NCI-H1417 (cell line): ENCODE measurements at places on chromosomes 2 and 18.

DNA sequence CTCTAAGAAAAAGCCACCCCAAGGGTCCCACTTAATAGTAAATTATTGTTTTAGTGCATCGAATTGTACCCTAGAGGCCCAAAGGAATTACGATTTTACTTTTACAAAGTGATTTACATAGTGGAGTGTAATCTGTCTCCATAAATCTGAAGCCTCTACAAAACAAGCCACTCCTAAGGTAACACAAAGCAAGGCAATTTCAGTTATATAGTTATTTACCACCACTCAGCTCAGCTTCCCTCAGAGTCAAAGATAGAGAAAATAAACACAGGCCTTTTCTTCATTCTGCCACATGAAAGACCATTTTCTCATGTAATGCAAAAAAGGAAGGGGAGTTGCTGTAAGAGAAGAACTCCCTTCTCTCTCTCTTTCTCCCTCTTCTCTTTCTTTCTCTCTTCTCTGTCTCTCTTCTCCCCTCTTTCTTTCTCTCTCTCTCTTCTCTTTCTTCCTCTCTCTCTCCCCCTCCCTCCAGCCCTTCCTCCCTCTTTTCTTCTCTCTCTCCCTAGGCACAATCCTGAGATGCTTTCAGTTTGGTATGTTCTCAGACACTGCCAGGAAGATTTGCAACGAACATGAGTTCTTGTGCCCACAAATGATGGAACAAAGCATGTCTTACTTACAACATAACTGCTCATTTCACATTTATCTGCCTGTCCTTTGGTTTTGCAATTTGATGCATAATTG, 264.5 kb downstream of the BCL2 start:
- DNase-seq = no peak

GRCh38 chr2:16763493-16763899, 97.9 kb upstream of the CYRIA start:
- no peak for DNase-seq

- no peak for DNase-seq
Observed at GRCh38 chr18:10681581-10682367, 155.9 kb downstream of the NAPG start.

- DNase-seq = peak; percentile 73
Observed at GRCh38 chr2:17309741-17310339, 208.4 kb downstream of the RAD51AP2 start.

DNA sequence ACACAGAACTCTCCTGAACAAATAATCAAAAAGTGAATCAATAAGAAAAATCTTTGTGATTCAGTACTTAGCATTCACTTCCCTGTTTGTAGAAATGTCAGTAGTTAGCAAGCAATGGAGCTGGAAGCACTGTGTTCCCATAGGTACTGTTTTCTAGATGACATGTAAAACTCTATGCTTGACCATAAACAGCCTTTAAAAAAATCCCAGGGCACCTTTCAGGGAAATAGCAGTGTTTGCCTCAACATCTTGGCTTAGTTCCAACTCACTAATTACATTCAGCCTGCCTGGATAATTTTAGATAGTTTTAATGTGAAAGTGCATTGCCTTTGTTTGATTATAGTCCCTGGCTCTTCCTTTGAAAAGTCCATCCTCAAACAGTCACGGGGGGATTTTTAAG, 721.8 kb downstream of the ERBB4 start:
- DNase-seq = peak; percentile 66

- no peak for DNase-seq
Observed at GRCh38 chr2:240498958-240499260, 58.9 kb downstream of the ANKMY1 start.

DNA sequence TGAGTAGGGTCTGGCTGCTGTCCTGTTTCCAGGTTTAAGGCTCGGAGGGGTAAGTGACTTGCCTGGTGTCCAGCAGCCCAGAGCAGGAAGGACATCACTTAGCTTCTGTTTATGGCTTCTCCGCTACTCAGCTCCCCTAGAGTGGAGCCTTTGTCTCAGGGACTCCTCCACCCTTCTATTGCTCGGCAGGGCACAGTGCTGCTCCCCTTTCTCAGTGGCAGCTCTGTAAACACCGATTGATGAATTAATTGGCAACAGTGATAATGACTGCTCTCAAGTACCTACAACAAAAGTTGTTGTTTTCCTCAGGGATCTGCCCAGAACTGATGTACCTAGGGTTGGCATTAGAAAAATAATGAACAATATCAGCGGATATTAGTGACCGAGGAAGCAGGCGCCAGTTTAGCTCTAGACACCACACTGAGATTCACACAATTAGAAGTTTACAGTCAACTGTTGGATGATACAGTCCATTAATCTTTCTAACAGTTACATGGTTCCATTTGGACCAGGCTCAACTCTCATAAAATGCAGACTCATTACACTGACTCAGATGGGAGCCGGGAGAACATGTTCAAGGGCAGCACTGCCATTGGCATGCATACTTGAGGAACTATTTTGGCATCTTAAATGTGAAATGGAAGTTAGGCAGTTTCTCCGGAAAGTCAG, 265.7 kb downstream of the MTX2 start:
- DNase-seq = peak; percentile 94

- DNase-seq = peak; percentile 1
Observed at GRCh38 chr2:216860426-216861137, 718 bp upstream of the TNP1 start.

DNA sequence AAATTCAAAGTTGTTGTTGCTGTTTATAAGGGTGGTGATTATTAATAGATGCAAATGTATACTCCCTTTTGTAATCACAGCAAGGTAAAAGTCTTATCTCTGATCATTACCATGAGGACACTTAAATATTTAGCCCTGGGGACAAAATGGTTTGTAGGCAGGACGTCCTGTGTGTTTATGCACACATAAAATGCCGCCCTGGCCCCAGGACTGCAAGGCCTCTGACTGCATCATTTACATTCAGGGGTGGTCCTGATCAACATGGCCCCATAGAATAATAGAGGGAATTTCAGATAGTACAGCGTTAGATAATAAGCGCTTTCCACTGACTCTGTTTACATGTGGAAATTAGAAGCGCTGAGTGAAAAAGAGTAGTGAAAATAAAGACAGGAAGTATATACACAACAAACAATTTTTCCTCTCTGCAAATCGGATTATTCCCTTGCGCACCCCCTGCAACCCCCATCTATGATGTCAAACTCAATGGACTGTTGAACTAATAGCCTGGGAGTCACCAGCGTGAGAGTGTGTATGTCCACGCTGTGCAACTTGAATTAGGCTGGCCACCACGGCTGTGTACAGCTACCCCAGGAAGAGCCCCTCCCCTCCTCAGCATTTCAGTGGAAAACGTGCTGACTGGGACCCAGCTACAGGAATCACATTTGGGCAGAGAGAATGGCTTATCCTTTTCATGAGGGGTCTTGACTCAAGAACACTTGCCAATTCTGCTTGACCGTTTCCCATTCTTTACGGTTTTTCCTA, 291.5 kb downstream of the SOX11 start:
- no peak for DNase-seq

DNA sequence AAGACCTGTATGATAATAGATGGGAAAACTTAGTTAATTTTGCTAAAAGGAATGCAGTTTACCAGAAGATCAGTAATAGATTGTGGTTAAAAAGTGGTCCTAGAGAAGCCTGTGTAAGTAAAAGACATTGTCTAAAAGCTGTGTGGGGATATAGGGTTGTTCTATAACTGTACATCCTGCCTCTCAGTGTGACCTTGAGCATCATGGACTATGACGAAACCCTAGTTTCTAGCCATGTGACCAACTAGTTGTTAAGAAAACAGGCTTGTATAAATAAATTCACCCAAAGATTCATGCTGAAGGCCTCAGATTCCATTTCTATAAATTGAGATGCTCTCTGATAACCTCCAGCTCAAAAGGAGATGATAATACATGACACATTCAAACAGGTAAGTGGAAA, 160.7 kb downstream of the IKZF2 start:
- DNase-seq = no peak

DNA sequence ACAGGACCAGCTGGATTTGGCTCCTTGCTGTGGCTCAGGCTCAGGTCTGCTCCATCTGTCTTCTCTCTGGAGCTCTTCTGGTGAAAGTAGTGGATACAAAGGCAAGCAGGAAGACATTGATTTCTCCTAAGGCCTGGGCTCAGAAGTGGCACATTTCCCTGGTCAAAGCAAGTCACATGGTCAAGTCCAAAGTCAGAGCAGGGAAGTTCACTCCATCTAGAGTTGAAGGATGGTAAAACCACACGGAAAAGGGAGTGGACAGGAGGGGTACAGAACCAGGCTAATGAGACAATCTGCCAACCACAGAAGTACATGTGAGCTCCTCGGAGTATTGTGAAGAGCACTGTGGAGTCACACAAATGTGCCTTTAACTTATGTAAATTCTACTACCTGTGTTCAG, 66.1 kb downstream of the MARCO start:
- DNase-seq = no peak

- peak; percentile 45 for DNase-seq
Observed at GRCh38 chr2:216215658-216216390, 106.7 kb downstream of the XRCC5 start.

DNA sequence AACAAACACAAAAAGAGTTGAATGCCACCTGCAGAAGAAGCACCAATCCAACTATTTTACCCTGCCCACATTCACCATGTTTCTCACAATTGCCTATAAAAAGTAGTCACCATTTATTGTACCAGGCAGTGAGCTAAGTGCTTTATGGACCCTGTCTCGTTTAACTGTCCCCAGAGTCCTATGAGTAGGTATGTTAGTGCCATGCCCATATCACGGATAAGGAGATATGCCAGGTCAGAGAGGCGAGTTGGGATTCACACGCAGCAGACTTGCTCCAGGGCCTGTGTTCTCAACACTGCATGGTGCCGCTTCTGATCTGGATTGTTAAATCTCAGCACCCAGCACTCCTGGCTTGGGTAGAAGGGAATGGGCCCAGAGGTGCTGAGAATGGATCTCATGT, 49.1 kb upstream of the CYP1B1 start:
- DNase-seq = no peak

- DNase-seq = no peak
Observed at GRCh38 chr2:119435081-119435952, 3.7 kb downstream of the TMEM37 start.

- no peak for DNase-seq
Observed at GRCh38 chr2:47488870-47489584, 86.1 kb downstream of the MSH2 start.

GRCh38 chr2:177612659-177613058, 220.1 kb downstream of the AGPS start:
- no peak for DNase-seq

- no peak for DNase-seq
Observed at GRCh38 chr2:127388423-127389164, 819 bp upstream of the MAP3K2 start.
